Activated T-cell treated with anti-CD3 and anti-CD28 coated beads, Interleukin-2, amount 50 U/mL, for 4 hours (primary cell): ENCODE measurements at places on chromosomes 3 and 15.

- DNase-seq = no peak
Observed at GRCh38 chr3:187570776-187571175, 99.4 kb downstream of the SST start.

- DNase-seq = no peak
Observed at GRCh38 chr3:71090207-71090606, 493.3 kb downstream of the FOXP1 start.

- no peak for DNase-seq
Observed at GRCh38 chr3:17686613-17687012, 55.8 kb downstream of the TBC1D5 start.

- no peak for DNase-seq
Observed at GRCh38 chr15:58457466-58457965, 25.7 kb downstream of the LIPC start.

DNA sequence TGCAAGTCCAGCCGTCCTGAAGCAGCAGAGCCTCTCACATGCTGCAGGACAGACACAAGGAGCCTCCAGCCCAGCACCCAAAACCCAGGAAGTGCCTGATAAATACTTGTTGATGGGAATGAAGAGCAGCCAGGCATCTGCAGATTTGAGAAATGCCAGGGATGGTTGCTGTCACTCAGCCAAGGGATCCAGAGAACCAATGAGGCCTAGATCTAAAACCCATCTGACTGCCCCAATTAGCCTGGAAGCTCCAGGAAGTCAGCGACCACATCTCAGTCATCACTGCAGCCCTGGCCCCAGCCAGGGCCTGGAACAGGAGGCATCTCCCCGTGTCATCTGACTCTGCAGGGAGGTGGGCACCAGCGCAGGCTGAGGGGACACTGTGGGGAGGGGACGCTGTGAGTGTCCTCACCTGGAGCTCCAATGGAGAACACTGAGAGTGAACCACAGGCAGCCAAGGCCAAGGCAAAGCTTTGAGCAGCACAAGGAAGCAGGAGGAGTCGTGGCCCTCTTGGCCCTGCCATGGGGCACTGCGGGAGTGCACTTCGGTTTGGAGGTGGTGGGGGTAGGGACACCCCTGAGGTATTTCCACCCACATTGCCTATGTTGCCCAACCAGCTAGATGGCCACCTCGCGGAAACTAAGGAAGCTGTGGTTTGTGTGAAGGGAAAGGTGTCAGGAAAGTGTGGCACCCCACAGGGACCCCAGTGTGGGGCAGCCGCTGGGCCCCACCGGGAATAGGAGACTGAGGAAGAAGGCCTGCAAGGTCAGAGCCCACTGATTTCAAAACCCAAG, 229.5 kb downstream of the VPS13C start:
- DNase-seq = no peak

DNA sequence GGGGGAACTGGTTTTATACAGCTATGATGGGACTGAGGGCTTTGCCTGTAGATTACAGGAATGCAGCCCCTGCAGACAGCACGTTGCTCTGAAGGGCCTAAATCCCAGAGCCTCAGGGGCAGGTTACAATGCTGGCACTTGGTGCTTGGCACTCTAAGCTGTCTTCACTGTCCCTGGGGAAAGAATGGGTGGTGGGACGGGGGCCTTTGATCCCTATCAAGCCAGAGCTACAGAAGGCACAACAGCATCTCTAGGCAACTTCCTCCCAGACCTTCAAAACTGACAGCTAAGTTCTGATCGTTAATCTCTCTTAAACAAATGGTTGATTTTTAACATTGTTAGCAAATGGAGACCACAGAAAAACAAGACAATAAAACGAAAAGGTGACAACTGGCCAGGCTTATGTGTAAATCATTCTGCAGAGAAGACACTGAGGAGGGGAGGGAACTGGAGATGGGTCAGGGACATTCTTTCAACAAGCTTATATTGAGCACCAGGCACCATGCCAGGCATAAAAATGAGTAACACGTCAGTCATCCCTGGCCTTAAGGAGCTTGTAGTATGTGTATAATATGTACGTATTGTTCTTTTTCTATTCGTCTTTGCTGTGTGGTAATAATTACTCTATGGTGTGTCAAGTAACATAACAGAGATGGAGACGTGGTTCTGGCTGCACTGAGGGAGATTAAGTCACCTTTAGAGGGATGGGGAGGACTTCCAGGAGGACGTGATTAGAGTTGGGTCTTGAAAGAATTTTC, 49.1 kb downstream of the CA12 start:
- DNase-seq = no peak

DNA sequence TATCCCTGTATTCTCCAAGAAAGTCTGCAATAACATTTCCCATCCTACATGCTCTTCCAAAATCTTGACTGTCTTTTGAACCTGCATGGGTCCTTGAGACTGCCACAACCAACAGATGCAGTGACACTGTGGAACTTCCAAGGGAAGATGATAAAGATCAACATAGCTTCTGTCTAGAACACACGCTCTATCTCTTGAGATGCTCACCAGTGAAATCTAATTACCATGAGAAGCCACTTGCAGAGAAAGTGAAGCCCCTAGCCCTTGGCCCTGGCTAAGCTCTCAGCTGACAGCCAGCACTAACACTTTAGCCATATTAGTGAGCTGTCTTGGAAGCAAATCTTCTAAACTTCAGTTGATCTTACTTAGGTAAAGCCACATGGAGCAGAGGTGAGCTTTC, 36.6 kb downstream of the EOMES start:
- no peak for DNase-seq
